HepG2 (cell line): ENCODE measurements at places on chromosomes 1 and 21. TPM values are rescaled to one million over a fixed set of nuclear protein-coding genes. Genes with fewer than 3 reads are reported as not detected.

The PLPPR4 gene
- not detected in 2 replicates for total RNA-seq

The LCE1D gene
- total RNA-seq, result not detected in 2 replicates

The ARHGEF10L gene
- total RNA-seq, result 26.2 and 46.5 TPM in 2 replicates

DNA sequence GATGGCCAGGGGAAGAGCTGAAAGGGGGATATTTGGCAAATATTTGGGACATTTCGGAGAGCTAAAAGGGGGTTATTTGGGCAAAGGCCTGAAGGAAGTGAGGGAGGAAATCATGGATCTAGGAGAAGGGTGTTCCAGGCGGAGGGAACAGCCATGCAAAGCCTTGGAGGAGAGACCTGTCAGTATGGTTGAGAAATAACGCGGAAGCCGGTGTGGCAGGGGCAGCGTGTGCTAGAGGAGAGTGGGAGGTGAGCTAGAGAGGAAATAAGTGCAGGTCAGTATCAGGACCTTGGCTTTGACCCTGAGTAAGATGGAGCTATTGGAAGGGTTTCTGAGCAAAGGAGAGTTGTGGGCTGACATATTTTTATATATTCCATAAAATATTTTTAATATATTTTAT lies 3.0 kb downstream of the CTRC start:
- DNase-seq, result no peak

GRCh38 chr1:202349206-202349928 lies 868 bp downstream of the PPP1R12B start:
- DNase-seq, result peak; percentile 43

DNA sequence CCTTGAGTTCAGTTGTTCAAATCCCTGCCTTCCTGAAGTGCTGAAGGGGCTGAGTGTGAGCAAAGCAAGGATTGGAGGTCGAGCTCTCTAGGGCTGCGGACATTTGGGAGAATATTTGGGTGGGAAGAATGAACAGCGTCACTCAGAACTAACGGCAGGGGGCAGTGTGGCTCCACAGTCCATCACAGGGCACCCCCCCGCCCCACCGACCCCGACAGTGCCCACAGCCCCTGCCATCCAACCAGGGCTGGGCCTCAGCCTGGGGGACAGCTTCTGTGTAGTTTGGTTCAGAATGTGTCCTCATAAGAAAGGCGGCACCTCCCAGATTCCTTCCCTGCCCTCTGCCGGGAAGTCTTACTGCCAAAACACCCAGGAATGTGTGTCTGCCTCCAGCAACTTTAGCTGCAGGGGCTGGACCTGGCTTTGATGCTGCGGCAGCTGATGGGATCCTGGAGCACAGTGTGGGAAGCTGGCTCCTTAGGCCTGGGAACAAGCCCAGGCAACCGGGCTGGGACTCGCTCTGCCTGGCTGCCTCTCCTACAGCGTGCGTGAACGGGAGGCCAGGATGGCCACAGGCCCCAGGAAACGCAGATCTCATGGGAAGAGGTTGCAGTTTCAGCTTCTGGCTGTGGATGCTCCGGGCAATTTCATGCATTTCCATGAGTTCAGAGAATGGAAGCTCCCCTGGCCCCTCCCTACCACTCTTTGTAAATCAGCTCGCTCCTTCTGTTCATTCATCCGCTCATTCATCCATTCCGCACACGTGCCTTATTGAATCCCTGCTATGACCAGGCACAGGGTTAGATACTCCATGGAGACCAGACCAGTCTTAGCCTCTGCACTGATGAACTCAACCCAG lies 104.9 kb upstream of the TMPRSS2 start:
- DNase-seq, result peak; percentile 15

- no peak for DNase-seq
Observed at GRCh38 chr1:91653183-91653582, 152.5 kb downstream of the CDC7 start.

DNA sequence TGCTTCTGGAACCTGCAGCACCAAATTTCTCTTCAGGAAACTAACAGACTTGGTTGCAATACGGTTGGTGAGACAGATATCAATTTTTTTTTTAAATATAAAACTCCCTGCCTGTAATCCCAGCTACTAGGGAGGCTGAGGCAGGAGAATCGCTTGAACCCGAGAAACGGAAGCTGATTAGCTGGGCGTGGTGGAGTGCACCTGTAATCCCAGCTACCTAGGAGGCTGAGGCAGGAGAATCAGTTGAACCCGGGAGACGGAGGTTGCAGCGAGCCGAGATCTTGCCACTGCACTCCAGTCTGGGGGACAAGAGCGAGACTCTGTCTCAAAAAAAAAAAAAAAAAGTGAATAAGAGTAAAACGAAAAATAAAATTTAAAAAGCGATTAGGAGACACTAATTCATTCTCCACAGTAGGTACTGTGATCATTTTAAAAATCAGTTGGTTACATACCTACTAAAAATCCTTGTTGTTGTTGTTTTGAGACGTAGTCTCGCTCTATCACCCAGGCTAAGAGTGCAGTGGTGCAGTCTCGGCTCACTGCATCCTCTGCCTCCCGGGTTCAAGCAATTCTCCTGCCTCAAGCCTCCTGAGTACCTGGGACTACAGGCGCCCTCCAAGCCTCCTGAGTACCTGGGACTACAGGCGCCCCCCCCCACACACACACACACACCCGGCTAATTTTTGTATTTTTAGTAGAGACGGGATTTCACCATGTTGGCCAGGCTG lies 796 bp upstream of the RBM8A start:
- no peak for DNase-seq

DNA sequence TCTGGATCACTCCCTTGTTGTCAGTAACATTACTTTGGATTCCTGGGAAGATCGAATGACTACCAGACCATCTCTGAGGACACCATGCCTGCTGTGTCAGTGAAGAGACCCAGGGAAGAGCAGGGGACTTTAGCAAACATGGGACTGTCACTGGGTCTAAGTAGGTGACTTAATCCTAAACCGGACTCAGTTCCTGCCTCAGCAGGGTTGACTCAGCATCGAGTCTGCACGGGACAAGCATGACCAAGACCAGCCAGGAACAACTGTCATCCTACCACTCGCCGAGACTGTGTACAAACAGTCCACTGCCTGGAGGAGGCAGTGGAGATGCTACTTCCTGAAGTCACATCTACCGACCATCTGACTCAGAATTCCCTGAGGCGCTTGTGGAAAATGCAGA lies 53.2 kb upstream of the RAB4A start:
- peak; percentile 44 for DNase-seq

DNA sequence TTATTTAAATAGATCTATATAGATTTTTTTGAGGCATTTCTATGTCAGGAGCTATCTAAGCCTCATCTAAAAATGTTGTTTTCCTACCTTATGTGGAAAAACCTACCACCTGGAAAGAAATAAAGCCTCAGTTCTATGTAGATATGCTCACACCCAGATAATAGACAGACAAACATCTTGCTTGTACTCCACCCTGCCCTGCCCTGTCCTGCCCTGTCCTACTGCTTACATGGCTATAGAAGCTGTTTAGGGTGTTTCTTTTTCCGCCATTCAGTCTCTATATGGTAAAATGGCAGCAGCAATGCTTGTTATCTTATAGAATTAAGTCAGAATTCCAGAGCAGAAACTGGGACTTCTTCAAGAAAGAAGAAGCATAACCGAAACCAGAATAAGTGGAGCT lies 13.4 kb downstream of the CTTNBP2NL start:
- no peak for DNase-seq

GRCh38 chr1:220894924-220895256 lies 15.6 kb downstream of the HLX start:
- DNase-seq, result no peak

DNA sequence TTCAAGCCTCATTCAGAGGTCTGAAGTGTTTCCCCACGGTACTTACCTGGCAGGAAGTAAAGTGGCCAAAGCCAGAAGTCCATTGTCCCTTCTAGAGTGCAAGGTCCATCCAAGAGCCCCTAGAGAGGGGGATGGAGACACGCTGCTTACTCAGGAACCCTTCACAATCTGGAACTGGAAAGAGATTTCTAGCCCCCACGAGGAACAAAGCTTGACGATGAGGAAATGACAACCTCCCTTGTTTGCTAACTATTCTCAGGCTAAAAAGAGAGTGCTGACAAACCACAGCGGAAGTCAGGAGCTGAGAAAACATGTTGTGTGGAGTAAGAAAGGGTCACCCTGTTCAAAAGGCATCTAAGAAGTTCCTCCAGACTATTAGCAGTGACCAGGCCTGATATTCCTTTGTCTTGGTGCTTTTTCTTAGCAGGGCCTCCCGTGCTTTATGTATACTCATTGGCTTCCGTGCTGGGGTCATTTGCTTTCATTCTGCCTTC lies at the start of gene FCMR:
FCMR (minus strand) TSS at position 170 of the 494 bp plus-strand sequence; CDS start at position 83, 87 bp downstream.
- peak; percentile 20 for DNase-seq

- no peak for DNase-seq
Observed at GRCh38 chr1:75097654-75098053, 36.5 kb upstream of the LHX8 start.

- DNase-seq, result no peak
Observed at GRCh38 chr1:206926286-206926685, 4.5 kb upstream of the FCMR start.

GRCh38 chr1:206100226-206100815 lies 16.9 kb downstream of the AVPR1B start:
- no peak for DNase-seq

GRCh38 chr1:221718381-221719277 lies 23.3 kb downstream of the DUSP10 start:
- DNase-seq, result peak; percentile 79

- no peak for DNase-seq
Observed at GRCh38 chr1:185157599-185158412, 839 bp downstream of the SWT1 start.

- DNase-seq, result no peak
Observed at GRCh38 chr1:218524526-218524925, 179.4 kb downstream of the TGFB2 start.

DNA sequence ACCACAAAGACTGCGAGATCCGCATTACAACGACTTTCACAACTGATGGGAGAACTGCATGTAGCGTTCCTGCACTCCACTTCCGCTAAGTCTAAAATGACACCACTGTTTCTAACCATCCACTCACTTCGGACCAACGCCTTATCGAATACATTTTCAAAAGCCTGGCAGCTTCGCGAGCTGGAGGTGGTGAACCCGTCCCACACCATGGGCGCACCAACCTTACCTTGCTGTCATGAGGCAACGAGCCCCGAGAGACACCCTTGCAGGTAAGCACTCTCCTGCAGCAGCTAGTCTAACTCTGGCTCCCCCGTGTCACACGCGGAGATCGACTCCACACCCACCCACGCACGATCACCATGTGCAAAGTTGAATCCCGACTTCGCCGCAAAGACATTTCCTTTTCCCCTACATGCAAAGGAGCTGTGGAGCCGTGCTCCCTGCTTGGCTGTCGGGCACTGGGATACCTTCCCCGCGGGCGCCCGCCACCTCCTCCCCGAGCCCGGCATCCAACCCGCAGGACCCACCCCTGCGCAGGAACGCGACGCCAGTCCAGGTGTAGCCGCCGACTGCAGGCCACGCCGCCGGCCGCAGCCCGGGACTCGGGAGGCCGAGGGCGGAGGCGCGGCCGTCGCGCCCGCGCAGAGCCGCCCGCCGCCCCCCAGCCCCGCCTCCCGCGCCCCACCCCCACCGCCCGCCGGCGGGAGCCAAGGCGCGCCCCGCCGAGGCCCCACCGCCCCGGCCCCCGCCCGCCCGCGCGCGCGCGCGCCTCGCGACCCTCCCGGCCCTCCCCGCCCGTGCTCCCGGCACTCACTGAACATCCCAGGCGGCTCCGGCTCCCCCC lies 629 bp downstream of the TAF5L start:
- DNase-seq, result peak; percentile 31

- peak; percentile 99 for DNase-seq
Observed at GRCh38 chr1:44283524-44284173, 70.4 kb downstream of the DMAP1 start.

GRCh38 chr1:164660412-164660772 lies 101.4 kb downstream of the PBX1 start:
- no peak for DNase-seq

DNA sequence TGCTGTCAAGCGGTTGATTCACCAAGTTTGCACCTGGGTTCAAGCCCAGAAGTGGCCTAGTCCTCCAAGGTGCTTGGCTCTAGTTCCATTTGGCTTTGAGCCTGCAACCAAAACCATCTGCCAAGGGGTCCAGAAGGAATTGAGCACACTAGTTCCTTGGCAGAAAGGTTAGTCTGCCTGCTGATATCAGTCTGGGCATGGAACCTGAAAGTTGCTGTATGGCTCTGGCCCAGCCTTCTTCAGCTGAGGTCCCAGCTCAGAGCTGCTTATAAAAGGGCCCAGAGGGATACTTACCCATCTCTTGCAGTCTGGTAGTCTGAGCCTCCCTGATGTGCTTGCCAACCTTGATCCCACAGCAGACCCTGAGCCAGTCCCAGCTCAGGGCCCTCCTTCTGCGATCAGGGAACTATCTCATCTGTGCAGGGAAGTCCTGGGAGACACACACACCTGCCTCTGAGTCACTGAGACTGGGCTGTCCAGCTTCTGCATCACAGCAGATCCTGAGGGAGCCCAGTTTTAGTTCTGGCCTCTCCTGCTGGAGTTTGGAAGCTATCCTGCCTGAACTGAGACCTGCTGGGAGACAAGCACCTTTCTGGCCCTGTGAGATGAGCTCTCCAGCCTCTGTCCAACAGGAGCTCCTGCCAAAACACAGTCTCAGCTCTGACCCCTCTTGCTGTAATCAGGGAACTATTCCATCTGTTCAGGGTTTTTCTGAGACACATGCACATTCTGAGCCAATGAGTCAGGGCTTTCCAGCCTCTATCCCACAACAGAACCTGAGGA lies 75.8 kb downstream of the CTH start:
- no peak for DNase-seq

DNA sequence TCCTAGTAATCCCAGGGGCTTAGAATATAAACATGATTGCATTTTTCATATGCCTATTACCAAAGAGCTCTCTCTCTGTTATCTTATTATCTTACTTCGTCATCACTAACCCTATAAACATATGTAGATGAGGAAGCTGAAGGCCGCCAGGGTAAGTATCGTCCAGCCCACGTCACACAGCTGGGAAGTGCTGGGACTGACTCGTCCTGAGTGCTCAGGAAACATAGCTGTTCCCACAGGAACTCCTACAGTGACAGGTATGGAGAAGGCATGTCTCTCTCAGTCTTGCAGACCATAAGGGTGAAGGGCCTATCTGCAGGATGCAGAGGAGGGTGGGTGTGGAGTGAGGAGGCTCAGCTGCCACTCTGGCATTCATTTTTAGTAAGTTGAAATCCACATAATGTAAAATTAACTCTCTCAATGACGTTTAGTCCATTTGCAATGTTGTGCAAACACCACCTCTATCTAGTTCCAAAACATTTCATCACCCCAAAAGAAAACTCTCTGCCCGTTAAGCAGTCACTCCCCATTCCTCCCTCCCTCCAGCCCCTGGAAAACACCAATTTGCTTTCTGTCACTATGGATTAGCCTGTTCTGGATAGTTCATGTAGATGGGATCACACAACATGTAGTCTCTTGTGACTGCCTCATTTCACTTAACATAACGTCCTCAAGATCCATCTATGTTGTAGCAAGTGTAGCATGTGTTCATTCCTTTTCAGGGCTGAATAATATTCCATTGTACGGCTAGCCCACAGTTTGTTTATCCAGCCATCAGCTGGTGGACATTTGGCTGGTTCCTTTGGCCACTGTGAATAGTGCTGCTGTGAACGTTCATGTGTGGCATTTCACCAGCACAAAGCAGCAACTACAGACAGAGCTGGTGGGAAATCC lies 68.3 kb downstream of the TCP10L start:
- DNase-seq, result no peak
